ENCODE measurements at places on chromosomes 2 and 18.

GRCh38 chr18:28086670-28087552 lies 90.0 kb downstream of the CDH2 start:
- no peak for DNase-seq

DNA sequence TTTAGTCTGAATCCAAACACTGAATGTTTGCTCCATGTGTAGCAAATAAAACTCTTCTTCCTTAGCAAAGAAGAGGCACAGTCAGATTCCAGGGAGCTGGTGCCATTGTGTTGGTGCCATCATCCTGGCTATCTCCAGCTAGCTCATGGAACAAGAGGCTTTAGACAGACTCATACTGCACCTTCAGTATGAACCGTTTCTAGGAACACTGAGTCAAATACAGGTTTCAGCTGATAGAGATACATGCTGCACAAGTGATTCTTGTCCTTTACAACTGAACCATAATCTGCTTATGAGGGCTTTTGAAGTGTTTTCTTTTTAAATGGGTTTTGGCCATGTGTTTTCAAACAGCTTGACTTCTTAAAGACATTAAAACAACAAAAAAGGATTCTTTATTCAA lies 57.9 kb downstream of the DYNC1I2 start:
- no peak for DNase-seq

GRCh38 chr2:100935372-100935752 lies 66.7 kb upstream of the RPL31 start:
- no peak for DNase-seq

DNA sequence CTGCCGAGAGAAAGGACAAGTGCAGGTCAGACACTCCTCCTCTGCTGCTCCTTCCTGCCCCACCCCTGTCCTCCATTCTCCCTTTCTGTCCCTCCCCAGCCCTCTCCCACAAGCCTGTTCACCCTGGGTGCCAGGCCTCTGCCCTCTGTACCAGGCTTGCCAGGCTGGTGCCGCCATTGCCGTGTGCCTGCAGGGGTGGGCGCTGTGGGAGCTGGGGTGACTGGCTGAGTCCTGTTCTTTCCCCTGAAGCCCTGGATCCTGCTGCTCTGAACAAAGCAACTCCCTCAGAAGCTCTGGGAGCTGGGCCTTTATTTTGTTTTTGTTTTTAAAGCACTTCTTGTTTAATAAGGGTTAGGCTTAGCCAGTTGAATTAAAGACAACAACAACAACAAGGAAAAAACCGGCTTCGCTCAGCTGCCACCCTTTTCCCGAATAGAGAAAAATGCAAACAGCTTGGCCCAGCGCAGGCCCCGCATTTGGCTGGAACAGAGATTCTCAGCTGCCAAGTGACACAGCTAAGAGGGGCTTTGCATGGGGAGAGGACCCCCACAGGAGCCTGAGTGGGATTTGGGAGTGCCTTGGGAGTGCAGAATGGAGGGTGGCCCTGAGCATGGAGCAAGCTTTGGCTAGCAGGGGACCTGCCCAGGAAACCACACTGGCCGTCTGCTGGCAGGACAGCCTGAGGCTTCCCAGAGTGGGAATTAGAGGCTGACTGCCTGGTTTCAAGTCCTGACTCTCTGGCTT lies 9.1 kb downstream of the PCARE start:
- DNase-seq: no peak

DNA sequence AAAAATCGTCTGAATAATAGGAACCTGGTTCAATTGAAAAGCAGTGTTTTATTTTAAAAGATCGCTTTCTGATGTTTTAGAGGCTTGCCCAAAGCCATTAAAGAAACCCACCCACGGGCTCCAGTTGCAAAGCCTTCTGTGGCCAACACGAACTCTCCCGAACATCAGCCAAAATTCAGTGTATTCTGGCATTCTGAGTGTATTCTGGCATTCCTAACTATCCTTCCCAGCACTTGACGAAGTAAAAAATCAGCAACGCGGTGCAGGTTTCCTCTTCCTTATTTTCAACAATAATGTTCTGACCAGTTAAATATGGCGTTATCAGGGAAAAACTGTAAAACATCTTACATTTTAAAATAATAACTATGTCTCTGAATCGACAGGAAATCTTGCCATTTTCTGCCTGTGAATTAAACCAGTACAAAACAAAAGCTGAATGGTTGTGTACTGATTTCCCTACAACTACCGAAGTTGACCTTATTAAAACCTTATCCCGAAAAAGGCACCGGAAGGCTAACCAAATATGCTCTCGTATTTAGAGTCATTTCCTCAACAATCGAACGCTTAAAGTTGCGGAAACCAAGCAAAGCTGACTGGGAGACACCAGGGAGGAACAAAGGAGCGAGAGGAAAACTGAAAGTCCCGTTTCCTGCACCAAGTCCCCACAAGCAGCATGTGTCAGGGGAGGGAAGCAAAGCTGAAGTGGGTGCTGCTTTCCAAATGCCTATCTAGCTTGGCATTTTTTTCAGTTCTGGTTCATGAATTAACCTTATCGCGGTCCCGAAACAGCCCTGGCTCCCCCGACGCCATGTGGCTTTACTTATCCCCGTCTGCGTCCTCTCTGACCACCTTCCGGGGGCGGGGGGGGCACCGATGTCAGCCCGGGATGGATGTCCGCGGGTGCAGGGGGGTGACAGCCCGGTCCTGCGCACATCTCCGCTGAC lies 44.3 kb downstream of the ZNF516 start:
- DNase-seq: no peak

DNA sequence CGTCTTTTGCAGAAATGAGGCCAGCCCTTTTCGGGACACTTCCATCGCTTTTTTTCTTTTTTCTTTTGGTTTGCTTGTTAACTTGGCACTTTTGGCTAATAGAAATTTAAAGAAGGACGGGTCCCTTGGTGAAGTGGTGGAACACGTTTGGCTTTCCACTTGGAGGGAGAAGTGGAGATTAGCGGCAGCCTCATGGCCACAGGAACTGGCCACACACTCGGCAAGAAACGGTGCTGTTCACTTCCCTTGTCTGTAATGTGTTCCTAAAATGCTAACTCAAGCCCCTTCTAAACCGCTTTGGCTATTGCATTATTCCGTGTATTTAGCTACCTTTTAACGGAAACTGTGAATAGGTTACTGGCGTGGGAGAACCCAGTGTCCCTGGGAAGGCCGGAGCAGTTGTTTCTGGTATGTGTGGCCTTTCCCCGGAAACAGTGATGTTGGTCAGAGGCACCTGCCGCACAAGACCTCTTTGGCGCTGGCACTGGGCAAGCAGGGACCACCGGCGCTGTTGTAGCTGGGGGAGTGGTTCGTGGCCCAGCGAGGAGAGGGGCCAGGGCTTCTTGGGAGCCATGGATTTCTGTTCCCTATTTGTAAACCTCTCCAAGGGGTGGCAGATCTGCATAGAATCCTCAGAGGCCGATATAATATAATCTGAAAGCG lies 981 bp downstream of the RAMP1 start:
- DNase-seq: no peak

DNA sequence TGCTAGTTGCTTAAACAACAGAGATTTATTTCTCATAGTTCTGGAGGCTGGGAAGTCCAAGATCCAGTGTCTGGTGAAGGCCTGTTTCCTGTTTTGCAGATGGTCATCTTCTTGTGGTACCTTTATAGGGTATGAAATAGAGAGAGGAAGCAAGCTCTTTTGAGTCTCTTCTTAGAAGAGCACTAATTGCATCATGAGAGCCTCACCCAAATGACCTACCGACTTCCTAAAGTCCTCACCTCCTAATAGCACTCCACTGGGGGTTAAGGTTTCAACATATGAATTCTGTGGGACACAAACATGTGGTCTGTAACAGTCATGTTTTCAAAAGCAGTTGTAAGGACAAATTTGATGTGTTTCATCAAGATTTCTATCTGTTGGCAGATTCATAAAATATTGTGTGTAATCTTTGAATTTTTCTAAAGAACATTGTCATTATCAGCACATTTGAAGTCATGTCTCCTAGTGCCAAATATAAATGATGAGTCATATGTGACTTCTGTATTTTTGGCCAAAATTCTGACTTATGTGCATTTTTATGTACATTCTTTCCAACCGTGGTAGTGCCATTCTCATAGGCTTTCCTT lies 45.3 kb downstream of the CD28 start:
- DNase-seq: no peak

DNA sequence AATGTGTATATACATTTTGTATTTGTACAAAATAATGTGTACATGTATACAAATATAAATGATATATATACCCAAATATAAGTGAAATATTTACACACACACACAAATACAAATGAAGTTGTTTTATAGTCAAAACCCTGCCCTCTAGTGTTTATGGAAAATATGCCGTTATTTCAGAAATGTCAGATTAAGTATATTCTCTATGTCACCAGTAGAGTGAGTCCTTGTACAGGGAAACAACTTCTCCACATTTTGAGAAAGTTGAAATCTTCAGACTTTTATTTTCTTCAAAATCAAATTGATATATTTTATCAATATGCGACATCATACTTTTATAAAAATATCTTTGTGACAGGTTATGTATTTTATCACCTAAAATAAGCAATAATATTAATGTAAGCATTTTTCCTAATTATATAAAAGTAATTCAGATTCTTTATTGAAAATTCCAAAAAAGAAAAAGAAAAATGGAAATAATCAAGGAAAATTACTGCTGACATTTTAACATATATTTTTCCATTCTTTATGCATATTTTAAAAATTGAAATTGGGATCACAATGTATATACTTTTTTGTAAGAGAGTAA lies 22.4 kb downstream of the ARL6IP6 start:
- DNase-seq: no peak

DNA sequence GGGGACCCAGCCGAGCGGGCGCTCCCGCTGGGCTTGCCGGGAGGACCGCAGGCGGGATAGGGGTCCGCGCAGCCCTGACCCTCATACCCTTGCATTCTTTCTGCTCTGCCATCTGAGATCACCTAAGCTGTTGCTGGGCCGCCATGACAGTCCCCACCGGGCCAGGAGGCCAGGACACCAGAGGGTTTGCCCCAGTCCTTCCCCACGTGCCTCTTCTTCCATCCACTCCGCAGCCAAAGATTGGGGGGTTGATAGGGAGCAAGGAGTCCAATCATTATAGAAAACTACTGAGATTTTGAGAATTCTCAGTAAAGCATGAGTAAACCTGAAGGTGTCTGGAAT lies 453 bp upstream of the GRB14 start:
- no peak for DNase-seq

DNA sequence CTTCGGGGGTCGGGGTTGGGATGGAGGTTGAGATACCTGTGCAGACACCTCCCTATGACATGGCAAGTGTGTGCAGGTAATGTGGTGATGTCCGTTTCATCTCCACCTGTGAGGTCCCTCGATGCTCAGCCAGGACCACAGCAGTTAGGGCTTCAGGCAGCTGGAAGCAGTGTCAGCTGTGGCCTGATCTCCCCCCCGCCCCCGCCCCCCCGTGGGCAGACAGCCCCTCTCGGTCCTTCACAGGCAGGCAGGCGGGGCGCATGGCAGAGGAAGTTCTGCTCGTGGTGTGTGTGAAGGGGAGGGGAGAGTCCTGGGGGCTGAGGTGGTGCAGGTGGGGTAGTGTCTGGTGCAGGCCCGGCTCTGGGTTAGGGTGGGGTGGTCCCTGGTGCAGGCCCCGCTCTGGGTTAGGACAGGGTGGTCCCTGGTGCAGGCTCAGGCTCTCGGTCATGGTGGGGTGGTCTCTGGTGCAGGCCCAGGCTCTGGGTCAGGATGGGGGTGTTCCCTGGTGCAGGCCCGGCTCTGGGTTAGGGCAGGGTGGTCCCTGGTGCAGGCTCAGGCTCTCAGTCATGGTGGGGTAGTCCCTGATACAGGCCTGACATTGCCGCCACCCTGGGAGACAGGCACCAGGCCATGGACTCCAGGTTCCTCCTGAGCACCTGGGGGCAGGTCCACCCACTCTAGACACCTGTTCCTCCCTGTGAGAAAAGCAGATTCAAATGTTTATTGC lies 94.3 kb downstream of the NFATC1 start:
- DNase-seq: no peak

DNA sequence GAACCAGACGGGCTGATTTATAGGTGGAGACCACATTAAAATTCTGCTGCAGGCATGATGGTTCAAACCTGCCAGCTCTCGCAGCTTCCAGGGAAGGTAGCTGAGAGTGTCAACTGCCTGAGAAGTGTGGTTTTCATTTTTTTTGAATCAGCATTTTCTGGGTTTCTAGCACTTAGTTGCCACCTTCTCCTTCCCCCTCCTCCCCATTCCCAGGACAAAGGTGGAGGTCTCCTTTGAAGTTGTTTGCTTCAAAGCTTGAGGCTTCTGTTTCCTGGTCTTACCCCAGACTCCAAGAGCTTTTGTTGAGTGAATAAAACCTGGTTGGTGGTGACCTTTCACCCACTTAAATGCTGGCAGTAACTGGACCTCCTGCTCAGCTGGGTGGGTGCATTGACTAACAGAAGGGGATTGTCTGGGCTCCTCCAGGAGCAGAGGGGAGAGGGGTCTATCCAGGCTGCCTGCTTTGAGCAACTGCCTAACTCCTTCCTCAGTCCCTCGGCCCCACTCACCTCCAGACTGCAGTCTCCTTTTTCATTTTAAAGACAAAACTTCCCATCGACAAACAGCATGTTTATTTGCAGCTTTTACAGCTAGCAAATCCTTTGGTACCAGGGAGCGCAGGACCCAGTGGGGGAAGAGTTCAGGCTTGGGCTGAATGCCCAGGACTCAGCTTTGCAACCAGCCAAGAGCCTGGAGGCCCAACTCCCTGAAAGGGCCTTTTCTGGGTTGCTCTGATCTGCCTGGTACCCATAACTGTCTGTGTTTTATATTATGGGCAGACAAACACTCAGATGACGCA lies 3.5 kb downstream of the RHOB start:
- DNase-seq: no peak

- DNase-seq: no peak
These were observed 55.2 kb downstream of the MBP start for GRCh38 chr18:77077401-77077800.

DNA sequence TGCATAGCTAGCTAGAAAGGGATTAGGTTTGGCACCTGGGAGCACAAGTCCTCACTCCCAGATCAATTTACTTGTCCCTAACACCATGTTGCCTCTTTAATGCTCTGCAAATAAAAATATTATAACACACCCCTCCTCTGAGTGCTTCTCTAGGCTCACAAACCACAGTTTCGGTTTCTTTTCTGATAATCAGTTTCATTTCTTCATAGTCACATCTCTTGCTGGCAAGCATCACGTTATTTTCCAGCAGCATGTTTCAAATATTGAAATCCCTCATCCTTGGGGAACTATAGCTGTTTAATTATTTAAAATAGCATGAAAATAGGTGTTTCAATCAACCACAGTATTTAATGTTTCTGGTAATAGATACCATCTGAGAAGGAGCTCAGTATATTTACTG lies 13.9 kb upstream of the SMCHD1 start:
- peak; percentile 48 for DNase-seq

GRCh38 chr18:69787825-69788547 lies 159.7 kb downstream of the CD226 start:
- DNase-seq: no peak

DNA sequence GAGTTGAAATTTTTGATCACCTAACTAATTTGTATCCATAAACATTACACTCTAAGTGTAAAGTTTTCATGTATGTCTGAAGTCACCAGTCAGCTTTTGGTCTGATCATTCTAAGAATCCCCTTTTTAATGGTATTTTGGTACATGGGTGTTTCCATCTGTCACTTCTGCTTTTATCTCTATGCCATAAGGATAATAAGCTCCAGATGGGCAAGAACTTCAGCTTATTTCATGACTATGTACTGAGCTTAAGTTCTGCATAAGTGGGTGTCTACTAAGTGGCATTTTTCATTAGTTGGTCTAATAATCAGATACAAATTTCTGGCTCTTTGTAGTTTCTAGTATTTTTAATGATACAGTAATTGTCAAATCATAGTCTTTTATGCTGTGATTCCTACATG lies 20.4 kb downstream of the UBXN4 start:
- DNase-seq: no peak

GRCh38 chr2:161136696-161137324 lies 23.4 kb upstream of the TANK start:
- no peak for DNase-seq
